Stimulated activated CD8-positive, alpha-beta memory T cell treated with anti-CD3 and anti-CD28 coated beads, Interleukin-15, amount 100 ng/mL, for 4 hours (primary cell): ENCODE measurements at places on chromosomes 3 and 15.
A peak's percentile ranks its signal among the peaks of the same experiment; 100 is the strongest.

DNA sequence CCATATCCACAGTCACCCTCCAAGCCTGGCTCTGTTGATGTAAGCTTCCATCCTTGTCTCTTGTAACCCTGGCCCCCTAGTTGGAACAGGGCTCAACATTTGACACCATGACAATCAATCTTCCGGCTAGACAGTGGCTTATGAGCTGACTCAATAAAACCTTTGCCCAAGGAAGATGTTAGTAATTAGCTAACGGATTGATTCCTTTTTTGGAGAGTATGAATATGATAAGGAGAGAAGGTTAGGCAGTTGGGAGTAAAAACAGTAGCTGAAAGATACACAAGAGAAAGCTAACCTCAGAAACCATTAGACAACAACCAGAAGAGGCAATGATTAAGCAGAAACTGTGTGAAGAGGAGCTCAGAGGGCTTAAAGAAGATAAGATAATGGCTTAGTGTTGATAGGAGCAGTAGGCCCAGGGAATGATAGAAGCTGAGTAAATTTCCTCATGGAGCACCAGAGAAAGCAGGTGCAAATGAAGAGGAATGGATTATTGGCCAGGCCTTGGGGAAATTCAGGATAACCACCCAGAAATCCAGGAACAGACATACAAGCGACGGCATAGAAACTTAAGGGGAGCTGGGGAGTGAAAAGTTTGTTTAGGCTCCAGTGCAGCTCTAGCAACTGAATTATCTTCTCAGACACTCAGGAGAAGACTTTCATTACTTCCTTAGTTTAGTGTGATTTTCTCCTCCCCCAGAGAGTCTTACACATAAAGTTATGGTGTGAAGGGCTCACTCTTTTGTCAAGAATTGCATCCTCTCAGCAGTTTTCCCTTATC, 7.8 kb upstream of the RFX7 start:
- DNase-seq, result no peak

GRCh38 chr3:113211330-113212149, at the start of gene BOC:
Gene BOC, plus strand, starts transcription at chr3:113211557. Its CDS starts 38,246 bp downstream, at chr3:113249803.
- DNase-seq, result no peak

DNA sequence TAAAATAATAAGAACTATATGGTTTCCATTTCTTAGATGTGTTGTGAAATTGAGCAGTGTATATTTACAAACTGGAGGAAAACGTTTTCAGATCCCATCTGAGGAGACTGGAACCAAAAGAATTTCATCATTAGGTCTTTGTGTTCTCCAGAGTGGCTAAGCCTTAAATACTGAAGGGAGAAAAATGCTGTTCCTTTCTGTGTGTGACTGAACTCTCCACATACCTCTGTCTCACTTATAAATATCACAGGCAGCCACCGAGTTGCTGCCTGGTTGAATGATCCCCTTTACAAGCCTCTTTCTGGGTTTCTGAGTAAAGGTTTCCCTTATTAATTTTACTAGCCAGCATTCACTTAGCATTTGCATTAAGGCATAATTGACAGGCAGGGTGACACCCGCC, 913.9 kb upstream of the NR2F2 start:
- DNase-seq, result no peak

DNA sequence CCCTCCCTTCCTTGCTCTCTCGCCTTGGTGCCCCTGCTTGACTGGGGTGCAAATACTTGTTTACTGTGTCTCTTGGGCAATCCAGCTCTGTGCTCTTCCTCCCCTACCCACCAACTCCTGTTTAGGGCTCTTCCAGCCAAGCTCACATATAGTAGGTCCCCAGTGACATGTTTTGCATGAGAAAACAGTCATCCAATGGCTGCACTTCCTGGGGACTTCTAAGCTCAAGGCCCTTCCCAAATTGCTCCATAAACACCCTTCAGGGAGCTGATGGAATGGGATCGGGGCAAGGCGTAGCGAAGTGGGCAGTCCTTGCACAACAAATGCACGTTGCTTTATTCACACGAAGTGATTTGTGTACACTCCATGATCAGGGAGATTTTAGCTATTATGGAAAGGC, 9.4 kb upstream of the COPG1 start:
- no peak for DNase-seq

- DNase-seq, result no peak
Measured at GRCh38 chr3:88195951-88196434, 46.2 kb downstream of the C3orf38 start.

DNA sequence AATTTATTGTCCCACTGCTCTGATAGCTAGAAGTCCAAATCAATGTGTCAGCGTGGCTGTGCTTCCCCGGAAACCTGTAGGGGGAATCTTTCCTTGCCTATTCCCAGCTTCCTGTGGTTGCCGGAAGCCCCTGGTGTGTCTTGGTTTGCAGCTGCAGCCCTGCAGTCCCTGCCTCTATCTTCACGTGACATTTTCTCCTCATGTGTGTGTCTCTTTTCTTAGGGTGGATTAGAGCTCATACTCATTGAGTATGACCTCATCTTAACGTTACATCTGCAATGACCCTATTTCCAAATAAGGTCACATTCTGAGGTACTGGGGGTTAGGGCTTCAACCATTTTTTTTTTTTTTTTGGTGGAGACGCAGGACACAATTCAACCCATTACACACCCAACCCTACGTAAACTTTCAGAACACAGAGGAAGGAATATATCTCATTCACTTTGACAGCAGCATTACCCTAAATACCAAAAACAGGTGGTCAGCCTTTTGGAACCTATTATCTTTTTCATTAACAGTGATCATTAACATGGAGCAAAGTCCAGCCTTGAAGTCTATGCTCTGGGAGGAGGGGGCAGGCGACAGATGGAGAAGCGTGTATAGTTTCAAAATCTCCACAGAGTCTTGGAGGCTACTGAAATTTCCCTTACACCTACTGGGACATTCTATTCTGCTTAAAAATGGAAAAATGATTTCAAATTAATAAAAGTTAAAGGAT, 88.6 kb downstream of the RYK start:
- DNase-seq, result no peak

- DNase-seq, result no peak
Measured at GRCh38 chr15:23073890-23074646, 34.7 kb upstream of the TUBGCP5 start.

DNA sequence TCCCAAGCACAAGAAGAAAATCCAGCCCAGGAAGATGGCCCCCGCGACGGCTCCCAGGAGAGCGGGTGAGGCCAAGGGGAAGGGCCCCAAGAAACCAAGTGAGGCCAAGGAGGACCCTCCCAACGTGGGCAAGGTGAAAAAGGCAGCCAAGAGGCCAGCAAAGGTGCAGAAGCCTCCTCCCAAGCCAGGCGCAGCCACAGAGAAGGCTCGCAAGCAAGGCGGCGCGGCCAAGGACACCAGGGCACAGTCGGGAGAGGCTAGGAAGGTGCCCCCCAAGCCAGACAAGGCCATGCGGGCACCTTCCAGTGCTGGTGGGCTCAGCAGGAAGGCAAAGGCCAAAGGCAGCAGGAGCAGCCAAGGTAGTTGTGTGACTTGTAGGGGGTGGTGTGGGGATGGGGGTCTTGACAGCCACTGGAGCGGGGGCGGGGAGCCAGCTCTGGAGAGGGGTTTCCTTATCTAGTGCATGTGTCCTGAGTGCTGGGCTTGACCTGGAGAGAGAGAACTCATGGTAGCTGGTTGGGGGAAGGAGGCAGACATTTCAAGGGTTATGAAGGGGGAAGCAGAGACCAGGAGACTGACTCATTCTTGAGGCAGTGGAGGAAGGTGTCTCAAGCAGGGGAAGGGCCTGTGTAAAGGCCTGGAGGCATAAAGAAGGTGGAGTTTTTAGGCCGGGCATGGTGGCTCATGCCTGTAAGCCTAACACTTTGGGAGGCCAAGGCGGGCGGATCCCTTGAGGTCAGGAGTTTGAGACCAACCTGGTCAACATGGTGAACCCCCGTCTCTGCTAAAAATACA, 6.2 kb downstream of the H1-8 start:
- DNase-seq, result no peak

- no peak for DNase-seq
Measured at GRCh38 chr3:137962251-137962650, 47.7 kb upstream of the CLDN18 start.

DNA sequence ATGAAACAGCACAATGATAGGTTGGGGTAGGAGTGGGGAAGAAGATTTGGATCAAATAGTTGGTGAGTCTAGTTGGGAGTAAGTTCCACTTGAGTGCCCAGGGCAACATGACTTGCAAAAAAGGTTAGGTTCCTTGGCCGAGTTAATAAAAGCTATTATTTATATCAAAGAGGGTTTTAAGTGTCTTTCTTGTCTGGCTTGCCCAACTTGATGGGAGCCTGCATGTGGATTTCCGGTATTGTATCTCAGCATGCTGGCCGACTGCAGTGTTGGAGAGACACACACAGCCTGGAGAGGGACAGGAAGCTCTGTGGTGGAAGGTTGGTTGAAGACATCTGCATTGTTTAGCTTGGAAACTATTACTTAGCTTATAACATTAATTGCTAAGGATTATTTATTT, 449.5 kb upstream of the TBL1XR1 start:
- no peak for DNase-seq

GRCh38 chr3:171963546-171963945, 75.8 kb upstream of the FNDC3B start:
- DNase-seq, result no peak

DNA sequence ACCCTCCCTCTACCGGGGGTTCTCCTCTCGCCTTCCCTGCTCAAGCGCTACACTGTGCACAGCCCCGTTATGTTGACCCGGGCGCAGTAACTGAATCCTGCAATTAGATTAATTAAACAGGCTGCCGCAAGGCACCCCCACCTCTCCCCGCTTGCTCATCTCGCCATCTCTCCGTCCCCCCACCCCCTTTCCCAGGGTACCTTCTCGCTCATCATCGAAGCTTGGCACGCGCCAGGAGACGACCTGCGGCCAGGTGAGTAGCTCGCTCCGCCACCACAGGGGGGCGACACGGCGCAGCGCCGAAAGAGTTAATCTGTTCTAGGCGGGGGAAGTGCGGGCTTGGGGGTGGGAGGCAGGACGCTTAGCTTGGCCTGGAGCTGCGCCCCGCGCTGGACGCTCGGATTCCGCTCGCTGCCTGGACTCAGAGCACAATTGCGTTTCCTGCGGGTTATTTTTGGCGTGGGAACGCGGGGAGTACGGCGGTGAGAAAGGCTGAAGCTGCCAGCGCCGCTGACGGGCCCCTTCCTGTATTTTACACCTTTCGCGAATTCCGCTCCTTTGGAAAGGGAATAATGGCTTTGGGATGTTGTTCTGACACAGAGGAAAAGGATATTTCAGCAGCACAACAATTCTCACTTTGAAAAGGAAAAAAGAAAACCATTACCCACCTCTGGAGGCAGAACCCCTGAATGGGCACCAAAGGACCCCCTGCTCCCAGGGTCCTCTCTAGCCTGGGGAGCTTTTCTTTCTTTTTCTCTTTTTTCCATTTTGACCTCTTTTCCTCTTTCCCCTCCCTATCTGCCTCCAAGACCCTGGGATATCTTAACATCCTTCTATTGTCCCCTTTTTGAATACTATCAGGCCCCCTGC, 1.5 kb downstream of the DLL4 start:
- DNase-seq, result no peak

DNA sequence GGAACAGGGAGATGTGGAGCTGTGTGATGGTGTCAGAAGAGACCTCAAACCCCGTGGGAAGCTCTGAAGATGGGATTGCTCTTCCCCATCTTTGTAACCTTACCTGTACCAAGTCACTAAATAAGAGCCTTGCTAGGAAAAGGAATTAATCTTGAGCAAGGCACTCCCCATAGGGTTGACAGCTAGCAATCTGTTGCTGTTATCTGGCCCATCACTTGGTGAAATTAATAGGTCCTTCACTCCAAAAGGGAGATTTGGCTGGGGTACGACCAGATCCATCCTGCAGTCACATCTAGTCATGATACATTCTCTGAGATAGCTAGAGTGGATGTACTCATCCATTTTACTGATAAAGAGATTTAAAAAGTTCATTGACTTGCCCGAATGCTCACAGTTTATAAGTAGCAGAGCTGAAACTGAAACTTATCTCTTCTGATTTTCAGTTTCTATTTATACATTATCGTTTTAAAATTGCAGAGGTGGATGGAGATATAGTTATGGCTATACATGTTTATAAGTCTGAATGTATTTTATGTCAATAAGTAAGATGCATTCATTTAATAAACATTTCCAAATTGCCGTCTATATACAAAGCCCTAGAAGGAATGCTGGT, 299.1 kb upstream of the MCTP2 start:
- DNase-seq, result no peak

DNA sequence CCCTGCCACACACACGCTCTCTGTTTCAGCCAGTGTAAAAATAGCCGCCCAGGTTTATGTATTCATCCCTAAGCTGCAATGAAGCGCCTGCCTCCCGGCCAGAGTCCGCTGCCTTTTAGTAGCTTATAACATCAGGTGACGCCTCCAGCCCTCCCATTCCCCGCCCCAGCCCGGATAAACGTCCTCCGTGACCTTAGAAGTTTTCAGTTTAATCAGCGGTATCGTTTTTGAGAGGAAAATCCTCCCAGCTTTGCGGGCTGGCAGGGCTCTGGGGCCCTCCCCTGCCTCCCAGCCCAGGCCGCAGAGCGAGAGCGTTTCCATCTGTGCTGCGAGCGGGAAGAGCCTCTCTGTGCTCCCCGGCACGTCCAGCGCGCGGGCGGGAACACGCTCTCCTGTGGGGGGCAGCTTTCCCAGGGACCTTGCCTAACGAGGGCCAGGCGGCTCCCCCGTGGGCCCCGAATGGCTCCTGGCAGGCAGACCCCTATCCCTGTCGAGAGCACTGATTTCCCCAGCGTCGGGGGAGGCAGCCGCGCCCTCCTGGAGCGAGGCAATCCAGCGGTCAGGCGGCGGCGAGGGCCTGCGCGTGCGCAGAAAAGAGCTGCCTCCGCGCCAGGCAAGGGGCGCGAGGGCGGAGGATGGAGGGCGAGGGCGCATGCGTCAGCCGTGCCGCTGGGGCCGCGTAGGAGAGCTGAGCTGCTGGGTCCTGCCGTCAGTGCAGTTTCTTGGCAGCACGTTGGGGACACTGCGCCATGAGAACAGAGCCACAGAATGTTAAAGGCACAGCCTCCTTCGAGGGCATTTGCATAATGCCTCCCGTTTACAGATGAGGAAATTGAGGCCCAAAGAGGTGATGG, 71.1 kb downstream of the CCNL1 start:
- peak; percentile 89 for DNase-seq

- peak; percentile 41 for DNase-seq
Measured at GRCh38 chr15:69475769-69476358, 23.2 kb downstream of the RPLP1 start.

GRCh38 chr3:134627831-134628230, 23.0 kb downstream of the KY start:
- DNase-seq, result no peak

DNA sequence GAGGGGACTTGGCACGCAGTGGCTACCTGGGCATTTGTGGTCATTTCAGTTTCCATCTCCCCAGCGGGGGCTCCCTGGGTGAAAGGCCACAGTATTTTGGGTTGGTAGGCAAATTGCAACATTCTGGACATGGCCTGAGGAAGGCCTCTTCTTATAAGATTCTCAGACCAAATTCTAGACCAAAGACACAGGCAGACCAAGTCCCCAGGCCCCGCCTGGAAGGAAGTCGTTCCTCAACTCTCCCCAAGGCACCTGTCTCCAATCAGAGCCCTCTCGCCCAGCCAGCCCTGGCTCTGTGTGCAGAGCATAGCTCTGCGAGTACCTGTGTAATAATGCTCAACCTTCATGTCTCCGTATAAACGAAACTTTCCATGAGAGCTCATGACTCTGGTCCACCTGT, 53.1 kb downstream of the GRIP2 start:
- DNase-seq, result no peak
